ENCODE measurements at places on chromosomes 7 and 10.

GRCh38 chr7:137254766-137255165 lies 88.8 kb downstream of the PTN start:
- DNase-seq = no peak

GRCh38 chr7:169276-170172 lies 22.8 kb upstream of the FAM20C start:
- no peak for DNase-seq

GRCh38 chr7:92466682-92467081 lies 11.1 kb downstream of the ERVW-1 start:
- no peak for DNase-seq

DNA sequence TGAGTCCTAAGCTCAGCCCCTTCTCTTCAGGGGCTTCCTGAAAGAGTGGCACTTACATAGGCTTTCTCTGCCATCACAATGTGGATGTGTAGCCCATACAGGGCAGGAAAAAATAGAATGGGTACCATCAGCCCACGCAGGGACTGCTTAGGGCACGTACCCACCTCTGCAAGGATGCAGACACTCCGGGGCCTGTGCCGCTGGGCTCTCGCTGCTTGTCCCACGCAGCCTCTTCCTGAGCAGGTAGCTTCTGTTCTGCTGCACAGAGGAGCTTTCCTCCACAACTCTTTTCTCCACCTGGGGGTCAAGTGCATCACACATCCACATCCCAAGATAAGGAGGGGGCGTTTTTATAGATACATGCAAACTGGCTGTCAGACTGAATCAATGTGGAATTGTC lies 34.3 kb downstream of the FRMPD2 start:
- DNase-seq = no peak

DNA sequence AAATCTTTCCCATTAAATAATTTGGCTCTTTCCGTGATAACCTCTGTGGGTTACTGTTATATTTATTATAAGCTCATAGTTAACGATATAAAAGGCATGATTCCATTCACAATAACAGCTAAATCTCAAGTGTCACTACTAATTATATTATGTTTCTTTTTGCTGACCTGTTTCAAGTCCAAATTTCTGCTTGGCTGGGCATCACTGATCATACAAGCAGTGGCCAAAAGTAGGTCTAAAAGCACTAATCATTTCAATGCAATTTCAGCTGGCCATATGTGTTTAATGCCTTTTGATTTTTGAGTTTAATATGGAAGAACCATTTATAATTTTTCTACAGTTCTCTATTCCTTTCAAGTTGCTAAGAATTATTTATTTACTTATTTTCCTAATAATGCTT lies 110.7 kb downstream of the SEMA3A start:
- no peak for DNase-seq

DNA sequence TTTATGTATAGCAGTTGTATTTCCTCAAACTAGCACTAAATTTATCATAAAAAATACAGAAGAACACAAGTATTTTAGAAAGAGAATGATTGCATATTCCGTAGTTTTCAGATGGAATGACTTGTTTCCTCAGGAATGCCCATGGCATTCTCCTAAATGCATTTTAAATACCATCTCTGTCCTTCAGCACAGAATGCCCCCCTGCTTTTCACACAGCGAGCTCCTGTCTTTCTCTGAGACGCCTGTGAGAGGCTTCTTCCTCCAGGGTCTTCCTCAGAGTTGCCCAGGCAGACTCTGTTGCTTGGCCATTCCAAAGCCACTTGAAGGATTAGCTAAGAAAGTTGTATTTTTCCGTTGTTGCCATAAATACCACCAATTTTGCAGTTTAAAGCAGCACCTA lies 10.1 kb downstream of the LANCL2 start:
- no peak for DNase-seq

- DNase-seq = no peak
Measured at GRCh38 chr10:128525936-128526335, 399.7 kb upstream of the MKI67 start.

DNA sequence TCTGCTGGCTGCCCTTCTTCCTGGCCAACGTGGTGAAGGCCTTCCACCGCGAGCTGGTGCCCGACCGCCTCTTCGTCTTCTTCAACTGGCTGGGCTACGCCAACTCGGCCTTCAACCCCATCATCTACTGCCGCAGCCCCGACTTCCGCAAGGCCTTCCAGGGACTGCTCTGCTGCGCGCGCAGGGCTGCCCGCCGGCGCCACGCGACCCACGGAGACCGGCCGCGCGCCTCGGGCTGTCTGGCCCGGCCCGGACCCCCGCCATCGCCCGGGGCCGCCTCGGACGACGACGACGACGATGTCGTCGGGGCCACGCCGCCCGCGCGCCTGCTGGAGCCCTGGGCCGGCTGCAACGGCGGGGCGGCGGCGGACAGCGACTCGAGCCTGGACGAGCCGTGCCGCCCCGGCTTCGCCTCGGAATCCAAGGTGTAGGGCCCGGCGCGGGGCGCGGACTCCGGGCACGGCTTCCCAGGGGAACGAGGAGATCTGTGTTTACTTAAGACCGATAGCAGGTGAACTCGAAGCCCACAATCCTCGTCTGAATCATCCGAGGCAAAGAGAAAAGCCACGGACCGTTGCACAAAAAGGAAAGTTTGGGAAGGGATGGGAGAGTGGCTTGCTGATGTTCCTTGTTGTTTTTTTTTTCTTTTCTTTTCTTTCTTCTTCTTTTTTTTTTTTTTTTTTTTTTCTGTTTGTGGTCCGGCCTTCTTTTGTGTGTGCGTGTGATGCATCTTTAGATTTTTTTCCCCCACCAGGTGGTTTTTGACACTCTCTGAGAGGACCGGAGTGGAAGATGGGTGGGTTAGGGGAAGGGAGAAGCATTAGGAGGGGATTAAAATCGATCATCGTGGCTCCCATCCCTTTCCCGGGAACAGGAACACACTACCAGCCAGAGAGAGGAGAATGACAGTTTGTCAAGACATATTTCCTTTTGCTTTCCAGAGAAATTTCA lies 1.7 kb downstream of the ADRB1 start:
- no peak for DNase-seq

DNA sequence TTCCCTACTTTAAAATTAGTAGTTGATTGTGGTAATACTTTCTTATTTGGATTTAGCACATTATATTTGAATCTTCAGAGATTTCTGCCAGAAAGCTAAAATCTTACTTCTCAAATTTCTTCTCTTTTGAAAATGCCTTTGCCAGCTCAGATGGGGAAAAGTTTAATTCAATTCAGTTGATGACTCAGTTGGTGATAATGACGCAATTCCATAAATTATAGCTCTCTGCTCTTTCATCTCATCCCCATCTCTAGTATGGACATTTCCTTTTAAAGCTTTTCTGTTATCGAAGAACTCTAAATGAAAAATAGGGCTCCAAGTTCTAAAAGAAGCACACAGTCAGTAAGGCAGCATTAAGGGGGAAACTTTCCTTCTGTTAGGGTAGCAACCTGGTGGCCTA lies 25.5 kb downstream of the RNLS start:
- DNase-seq = no peak

GRCh38 chr10:86285136-86285790 lies 81.3 kb downstream of the GRID1 start:
- no peak for DNase-seq

GRCh38 chr10:79316671-79317431 lies 30.4 kb upstream of the PPIF start:
- DNase-seq = no peak

DNA sequence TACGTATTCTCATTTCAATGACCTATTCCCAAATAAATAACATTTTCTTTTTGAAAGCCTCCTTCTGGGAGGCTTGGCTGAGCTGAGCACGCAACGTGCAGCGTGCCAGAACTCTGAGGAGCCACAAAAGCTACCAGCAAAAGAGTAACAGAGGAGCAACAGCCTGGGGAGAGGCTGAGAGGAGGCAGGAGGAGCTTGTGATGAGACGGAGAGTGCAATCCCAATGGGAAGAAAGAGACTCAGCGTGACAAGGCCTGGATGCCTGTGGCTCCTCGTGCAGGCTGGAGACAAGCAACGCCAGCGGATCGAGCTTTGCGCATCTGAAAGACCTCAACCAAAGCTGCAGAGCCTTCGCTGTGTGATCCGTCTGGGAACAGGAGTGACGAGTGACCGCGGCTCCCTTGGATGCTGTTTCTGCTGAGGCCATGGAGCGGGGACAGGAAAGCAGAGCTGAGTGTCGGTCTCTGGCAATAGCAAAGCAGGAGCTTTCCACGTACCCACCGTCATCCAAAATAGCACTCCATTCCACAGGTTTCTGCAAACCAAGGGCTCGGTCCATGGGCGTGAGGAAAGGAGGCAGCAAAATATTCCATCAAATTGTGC lies 171.7 kb upstream of the PFKP start:
- DNase-seq = no peak

GRCh38 chr7:143177374-143178119 lies 5.7 kb upstream of the TAS2R39 start:
- DNase-seq = no peak

GRCh38 chr10:25547382-25547781 lies 372.6 kb downstream of the GPR158 start:
- no peak for DNase-seq

DNA sequence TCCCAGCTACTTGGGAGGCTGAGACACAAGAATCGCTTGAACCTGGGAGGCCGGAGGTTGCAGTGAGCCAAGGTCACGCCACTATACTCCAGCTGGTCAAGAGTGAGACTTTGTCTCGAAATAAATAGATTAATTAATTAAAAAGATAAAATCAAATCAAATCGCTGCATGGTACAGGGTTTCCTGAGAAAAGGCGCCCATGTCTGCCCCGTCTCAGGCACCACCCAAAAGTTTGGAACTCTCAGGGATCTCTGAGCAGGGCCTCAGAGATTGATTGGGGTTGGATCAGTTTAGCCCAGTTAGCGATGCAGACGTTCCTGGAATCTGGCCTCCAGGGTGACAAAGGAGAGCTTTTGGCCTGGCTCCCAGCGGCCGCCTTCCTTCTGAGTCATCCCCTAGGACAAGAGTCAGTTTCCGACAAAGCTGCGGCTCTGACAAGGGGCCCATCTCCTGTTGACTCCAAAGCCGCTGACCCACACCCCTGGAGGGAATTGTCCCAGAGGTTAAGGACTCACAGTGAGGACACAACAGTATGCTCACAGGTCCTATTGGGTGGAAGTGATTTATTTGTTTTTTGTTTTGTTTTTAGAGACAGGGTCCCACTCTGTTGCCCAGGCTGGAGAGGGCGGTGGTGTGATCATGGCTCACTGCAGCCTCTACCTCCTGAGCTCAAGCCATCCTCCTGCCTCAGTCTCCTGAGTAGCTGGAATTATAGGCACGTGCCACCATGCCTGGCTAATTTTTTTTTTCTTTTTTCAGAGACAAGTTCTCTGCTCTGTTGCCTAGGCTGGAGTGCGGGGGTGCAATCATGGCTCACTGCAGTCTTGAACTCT lies 6.8 kb downstream of the ORAI2 start:
- no peak for DNase-seq

GRCh38 chr7:44315301-44315903 lies 10.0 kb downstream of the CAMK2B start:
- DNase-seq = no peak

- no peak for DNase-seq
Measured at GRCh38 chr7:39407137-39407536, 159.1 kb upstream of the YAE1 start.

DNA sequence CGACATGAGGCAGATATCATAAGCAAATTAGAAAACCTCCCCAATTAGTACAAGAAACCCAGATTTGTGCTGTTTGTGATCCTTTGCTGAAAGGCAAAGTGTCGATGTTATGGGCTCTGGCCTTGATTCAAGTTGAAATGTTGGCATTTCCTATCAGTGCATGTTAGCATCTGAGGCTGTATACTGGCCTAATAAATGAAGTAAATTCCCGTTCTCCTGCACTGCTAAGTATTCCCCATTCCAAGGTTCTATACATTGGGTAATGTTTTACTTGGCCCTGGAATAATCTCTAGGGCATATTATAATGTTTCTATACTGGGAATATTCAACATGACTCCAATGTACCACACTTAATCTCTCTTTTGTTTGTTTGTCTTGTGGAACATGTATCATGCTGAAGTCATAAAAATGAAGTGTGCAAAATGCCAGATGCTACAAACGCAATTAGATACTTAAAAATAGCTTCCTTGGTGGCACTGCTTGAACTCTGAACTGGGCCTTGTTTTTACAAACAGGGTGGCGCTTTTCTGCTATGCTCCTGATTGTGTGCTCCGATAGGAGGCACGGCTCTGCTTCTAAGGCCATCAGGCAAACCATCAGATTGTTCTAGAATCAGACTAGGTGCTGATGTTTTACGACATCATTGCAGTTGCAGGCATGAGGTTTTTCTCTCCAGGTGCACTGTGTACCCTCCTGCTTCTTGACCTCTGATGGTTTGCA lies 156.7 kb upstream of the TCF7L2 start:
- no peak for DNase-seq

DNA sequence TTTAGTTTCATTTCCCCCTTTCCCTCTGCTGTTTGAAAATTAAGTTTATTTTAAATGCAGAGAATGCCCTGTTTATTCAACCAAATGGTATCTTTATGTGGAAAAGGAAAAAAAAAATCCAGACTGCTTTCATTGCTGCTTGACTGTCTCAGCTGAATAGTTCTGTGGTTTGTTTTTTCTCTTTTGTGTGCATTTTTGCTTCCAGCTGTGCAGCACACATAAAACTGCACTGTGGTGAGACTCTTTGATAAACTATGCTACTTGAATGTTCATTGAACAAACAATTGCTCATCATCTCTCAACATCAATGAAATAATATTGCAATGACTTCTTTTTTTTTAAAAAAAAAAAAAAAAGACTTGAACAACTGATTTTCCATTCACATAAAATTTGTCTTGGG lies 78.6 kb upstream of the GLI3 start:
- no peak for DNase-seq
